ENCODE measurements at places on chromosomes 16 and 17.

- no peak for DNase-seq
These were observed 89.4 kb downstream of the ITFG1 start for GRCh38 chr16:47371271-47372014.

GRCh38 chr17:51537996-51538550 is 277.7 kb downstream of the UTP18 start:
- DNase-seq = no peak

GRCh38 chr17:6823011-6823442 is 8.5 kb downstream of the TEKT1 start:
- peak; percentile 11 for DNase-seq

- no peak for DNase-seq
These were observed 6.3 kb upstream of the SECTM1 start for GRCh38 chr17:82339634-82340580.

Measured in suppressor macrophage treated with lipopolysaccharide for 1 hour (primary cell).